Pancreas (tissue), 10 donors: ENCODE measurements at places on chromosomes 1 and 21. TPM values are rescaled to one million over a fixed set of nuclear protein-coding genes. Genes with fewer than 3 reads are reported as not detected.

DNA sequence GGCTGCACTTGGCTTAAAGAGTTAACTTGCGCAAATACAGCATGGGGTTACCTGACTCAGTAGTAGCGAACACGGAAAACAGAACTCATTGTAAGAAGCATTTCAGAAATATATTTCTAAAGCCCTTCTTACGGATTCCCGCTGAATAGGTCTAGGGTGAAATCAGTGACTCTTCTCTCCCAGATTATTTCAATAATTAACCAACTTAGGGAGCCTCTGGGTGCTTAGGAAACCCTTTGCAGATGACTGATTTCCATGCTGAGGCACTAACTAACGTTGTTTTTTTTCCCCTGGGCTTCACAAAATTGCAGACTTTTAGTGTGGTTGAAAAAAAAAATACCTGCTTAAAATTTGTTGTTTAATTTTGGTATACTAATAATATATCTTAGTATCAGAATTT, 40.3 kb downstream of the BTG3 start:
- no peak overlapping the region for H3K27ac ChIP-seq
- H3K27me3 ChIP-seq: no peaks in the 10 kb centered on the region
- no peaks in the 10 kb centered on the region for H3K4me1 ChIP-seq
- no peak overlapping the region for H3K4me3 ChIP-seq
- H3K36me3 ChIP-seq: no peaks in the 10 kb centered on the region

- H3K4me3 ChIP-seq: no peak overlapping the region
- no peaks in the 10 kb centered on the region for H3K4me1 ChIP-seq
- no peak for DNase-seq
- H3K27me3 ChIP-seq: no peaks in the 10 kb centered on the region
Observed at GRCh38 chr1:208977012-208977411, 606.5 kb upstream of the CAMK1G start.

GRCh38 chr1:68770817-68771216, 273.9 kb upstream of the DEPDC1 start:
- no peak overlapping the region for H3K4me3 ChIP-seq
- no peak overlapping the region for H3K27ac ChIP-seq
- no peaks in the 10 kb centered on the region for H3K27me3 ChIP-seq
- no peaks in the 10 kb centered on the region for H3K36me3 ChIP-seq
- DNase-seq: no peak

GRCh38 chr1:79042117-79042516, 35.6 kb upstream of the ADGRL4 start:
- no peak overlapping the region for H3K4me3 ChIP-seq
- no peaks in the 10 kb centered on the region for H3K27me3 ChIP-seq
- H3K36me3 ChIP-seq: no peaks in the 10 kb centered on the region
- no peak overlapping the region for H3K27ac ChIP-seq
- no peak for DNase-seq
- no peaks in the 10 kb centered on the region for H3K4me1 ChIP-seq

- H3K27me3 ChIP-seq: no peaks in the 10 kb centered on the region
- H3K27ac ChIP-seq: no peak overlapping the region
- H3K4me3 ChIP-seq: no peak overlapping the region
- H3K4me1 ChIP-seq: no peaks in the 10 kb centered on the region
Observed at GRCh38 chr1:193762236-193762635, 575.8 kb upstream of the B3GALT2 start.

Gene TMEM269
- 0.18 TPM for total RNA-seq
